ENCODE measurements at places on chromosomes 11 and 22. TPM values are rescaled to one million over a fixed set of nuclear protein-coding genes. Genes with fewer than 3 reads are reported as not detected.
A peak's percentile ranks its signal among the peaks of the same experiment; 100 is the strongest.

Gene AASDHPPT
- total RNA-seq, result 51.0 TPM

Gene APOA4
- not detected for total RNA-seq

Gene CDC42BPG
- total RNA-seq, result 0.28 TPM

Gene CATSPERZ
- total RNA-seq, result not detected

Gene SGSM1
- 0.11 TPM for total RNA-seq

Gene CSF2RB
- 0.54 TPM for total RNA-seq

Gene CDKN1C
- 0.21 TPM for total RNA-seq

Gene SERPIND1
- not detected for total RNA-seq

Gene KCNJ11
- 0.43 TPM for total RNA-seq

Gene B3GAT1
- 0.11 TPM for total RNA-seq

Gene OR52B2
- not detected for total RNA-seq

Gene ME3
- 6.0 TPM for total RNA-seq

GRCh38 chr11:128331317-128331716, 256.0 kb downstream of the ETS1 start:
- DNase-seq, result no peak

- no peak for DNase-seq
These were observed 22.1 kb upstream of the MMP7 start for GRCh38 chr11:102552447-102553194.

GRCh38 chr11:66880496-66881450, 23.9 kb downstream of the LRFN4 start:
- DNase-seq, result peak; percentile 37

- DNase-seq, result no peak
These were observed 270.7 kb upstream of the MTNR1B start for GRCh38 chr11:92698742-92699141.

GRCh38 chr22:32987081-32987631, 71.0 kb downstream of the SYN3 start:
- no peak for DNase-seq

DNA sequence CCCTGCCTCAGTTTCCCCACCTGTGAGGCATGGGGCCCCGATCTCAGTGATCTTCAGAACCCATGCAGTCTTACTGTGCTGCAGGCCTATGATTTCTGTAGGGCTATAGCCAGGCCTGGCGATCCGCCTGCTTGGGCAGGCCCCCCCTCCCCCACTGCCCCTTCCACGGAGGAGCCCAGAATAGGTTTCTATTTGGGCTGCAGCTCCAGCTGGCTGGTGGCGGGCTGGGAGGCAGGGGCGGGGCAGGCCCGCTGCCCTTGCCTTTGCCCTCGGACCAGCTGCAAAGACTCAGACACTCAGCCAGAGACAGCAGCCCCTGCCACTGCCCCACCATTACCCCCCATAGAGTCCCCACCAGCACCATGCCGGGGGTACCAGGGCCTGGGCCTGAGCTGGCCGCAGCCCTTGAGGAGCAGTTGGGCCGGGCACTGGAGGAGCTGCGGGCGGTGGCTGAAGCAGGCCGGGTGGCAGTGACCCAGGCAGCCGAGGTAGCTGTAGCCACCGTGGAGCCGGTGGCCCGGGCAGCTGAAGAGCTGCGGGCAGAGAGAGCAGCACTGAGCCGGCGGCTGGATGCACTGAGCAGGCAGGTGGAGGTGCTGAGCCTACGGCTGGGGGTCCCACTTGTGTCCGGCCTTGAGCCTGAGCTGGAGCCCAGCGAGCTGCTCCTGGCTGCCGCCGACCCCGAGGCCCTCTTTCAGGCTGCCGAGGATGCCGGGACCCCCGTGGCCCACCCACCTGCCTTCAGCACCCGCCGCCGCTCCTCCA, 12.2 kb downstream of the SMTN start:
- no peak for DNase-seq

GRCh38 chr11:99535819-99536218, 515.1 kb downstream of the CNTN5 start:
- DNase-seq, result no peak

GRCh38 chr11:93983542-93984195, 37.5 kb upstream of the HEPHL1 start:
- DNase-seq, result no peak

DNA sequence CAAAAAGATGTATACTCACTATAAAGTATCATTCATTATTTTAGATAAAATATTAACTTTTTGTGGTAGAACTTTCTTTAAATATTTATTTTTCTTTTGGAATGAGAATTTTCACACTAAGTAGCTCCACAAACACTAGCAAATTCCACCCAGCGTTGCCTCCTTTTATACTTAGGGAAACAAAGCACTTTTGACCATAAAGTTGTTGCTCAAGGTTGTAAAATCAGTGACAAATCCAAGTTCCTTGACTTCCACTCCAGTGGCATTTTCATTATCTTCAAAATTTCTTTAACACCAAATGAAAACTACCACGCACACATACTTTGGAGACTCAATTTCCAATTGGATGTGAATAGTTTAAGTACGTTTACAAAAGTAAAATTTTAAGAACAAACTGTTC, 431.2 kb downstream of the DLG2 start:
- no peak for DNase-seq

- no peak for DNase-seq
These were observed 47.1 kb upstream of the UCP3 start for GRCh38 chr11:74055938-74056337.

- DNase-seq, result no peak
These were observed 18.1 kb downstream of the DRD4 start for GRCh38 chr11:655036-655726.

GRCh38 chr11:3217818-3218482, 663 bp downstream of the MRGPRG start:
- DNase-seq, result no peak

DNA sequence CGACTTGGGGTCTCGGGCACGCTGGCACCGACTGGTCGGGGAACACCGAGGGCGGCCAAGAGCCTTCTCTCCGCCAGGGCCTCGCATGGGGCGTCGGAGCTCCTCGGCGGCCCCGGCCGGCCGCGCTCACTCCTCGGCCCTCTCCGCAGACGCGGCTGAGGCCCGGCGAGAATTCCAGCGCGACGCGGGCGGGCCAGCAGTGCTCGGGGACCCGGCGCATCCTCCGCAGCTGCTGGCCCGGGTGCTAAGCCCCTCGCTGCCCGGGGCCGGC, 5.6 kb downstream of the TBX1 start:
- DNase-seq, result no peak

DNA sequence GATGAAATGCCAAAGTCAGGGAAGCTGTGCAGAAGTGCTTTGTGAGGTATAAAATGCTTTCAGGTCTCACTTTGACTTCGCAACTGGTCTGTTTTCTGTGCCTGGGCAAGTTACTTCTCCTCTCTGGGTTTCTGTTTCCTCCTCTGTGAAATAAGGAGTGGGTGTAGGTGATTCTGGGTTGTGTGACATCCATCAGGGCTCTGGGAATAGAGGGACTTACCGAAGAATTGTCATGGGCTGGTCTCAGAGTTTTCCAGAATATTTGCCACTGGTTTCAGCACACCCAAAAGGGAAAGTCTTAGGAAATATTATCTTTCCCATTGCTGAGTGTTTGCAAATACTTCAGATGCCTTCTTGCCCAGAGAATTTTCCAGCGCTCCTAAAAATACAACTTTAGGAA, 118.4 kb downstream of the KIAA1671 start:
- DNase-seq, result peak; percentile 41

GRCh38 chr11:69005183-69005630, 7.8 kb downstream of the MRGPRF start:
- no peak for DNase-seq

DNA sequence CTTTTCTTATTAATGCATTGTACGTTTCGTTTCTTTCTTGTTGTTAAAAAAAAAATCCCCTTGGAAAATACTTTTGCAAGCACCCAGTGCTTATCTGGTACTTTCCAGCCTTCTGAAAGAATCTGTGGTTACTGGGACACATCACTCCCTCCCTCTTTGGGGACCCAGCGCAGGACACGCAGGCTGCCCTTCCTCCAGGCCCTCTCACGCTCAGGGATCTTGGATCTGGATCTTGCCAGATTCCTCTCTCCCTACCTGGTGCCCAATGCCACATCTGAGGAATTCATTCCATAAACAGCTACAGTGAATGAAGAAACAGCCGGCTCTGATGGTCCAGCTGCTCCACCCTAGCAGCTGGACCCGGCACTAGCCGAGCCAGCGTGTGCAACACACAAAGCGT, 55.7 kb downstream of the PHF21B start:
- DNase-seq, result no peak

- DNase-seq, result peak; percentile 70
These were observed 85.2 kb upstream of the IGLL5 start for GRCh38 chr22:22802339-22802970.

DNA sequence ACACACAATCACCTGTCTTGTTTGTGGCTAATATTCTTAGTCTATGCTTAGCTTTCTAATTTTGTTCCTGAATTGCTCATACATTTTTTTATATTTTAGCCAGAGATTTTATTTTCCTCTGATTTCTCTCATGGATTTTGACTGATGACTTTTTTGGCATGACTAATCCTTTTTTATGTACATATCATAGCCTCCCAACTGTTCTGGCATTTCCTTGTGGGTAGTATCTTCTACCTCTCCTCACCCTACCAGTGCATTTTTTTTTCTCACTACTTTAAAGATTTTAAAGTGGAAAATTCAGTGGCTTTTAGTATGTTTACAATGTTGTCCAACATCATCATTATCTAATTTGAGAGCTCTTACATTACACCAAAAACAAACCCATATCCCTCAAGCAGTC, 84.4 kb upstream of the TENM4 start:
- no peak for DNase-seq

- DNase-seq, result no peak
These were observed 77.1 kb upstream of the CD82 start for GRCh38 chr11:44488165-44488965.

Measured in activated CD4-positive, alpha-beta T cell treated with anti-CD3 and anti-CD28 coated beads for 36 hours (primary cell).